Activated naive CD8-positive, alpha-beta T cell treated with anti-CD3 and anti-CD28 coated beads for 36 hours (primary cell): ENCODE measurements at places on chromosomes 11 and 22. TPM values are rescaled to one million over a fixed set of nuclear protein-coding genes. Genes with fewer than 3 reads are reported as not detected.

CLMP gene
- total RNA-seq, result 0.06 TPM

FAM227A gene
- 0.35 TPM for total RNA-seq

MAPK8IP2 gene
- total RNA-seq, result 0.21 TPM

MIOX gene
- total RNA-seq, result 0.29 TPM
